ENCODE measurements at places on chromosomes 2 and 18.

- no peak for DNase-seq
These were observed 462.6 kb downstream of the SLC4A3 start for GRCh38 chr2:220090050-220090449.

DNA sequence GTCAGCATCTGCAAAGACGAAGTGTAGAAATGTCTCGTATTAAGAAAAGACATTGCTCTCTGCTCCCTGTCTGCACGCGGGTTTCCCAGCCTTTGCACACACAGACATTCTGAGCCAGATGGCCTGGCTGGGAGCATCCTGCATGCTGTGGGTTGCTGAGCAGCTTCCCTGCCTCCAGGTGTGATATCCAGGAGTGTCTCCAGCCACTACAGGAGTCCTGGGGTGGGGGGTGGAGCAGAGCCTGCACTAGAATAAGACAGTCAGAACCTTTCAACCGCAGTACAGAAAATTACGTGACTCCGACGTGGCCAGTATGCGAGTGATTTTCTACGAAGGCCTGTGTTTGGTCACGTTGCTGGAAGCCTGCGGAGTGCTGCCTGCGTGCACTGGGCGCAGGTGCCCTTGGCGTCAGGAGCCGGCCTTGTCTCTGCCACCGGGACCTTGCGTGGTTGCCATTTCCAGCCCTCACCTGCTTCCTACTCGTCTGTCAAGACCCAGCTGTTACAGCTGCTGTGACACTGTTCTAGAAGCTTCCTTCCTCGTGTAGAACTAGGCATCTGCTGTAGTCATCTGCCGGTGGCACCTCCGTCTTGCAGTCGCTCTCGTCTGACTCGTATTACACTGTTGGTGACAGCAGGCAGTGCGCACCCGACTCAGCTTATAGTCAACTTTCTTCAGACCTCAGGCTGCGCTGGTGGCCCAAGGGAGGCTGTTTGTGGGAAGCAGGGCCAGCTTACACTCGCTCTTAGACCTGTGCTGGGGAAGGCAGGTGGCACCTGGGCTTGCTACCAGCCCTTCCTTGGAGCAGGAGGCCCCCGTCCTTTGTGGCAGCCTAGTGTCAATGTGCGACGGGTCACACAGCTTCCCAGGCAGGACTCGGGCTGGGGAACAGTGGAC lies 11.2 kb downstream of the CTDP1 start:
- DNase-seq = no peak

- no peak for DNase-seq
These were observed 23.2 kb downstream of the SATB2 start for GRCh38 chr2:199434555-199434954.

DNA sequence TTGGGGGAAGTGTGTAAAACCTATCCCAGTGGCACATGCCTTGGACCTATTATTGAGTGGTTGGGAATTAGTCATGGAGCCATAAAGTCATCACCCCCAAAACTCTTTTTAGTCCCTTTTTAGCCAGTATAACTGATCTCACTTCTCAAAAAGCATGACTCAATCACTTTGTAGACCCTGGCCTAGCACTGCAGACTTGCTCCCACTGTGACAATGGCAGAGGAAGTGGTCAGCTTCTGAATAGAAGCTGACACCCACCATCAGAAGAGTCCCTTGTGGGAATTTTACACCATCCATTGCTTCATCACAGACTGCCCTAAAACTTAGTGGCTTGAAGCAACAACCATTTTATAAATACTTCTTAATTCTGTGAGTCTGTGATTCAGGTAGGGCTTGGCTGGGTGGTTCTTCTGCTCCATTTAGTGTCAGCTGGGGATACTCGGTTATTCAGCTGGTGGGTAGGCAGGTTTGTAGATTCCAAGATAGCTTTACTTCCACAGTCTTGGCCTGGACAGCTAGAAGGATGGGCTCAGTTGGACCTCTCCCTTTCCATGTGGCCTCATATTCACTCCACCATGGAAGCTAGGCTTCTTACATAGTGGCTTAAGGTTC lies 10.8 kb upstream of the ITGA6 start:
- DNase-seq = no peak

- DNase-seq = no peak
These were observed 1.4 kb upstream of the CYP1B1 start for GRCh38 chr2:38077431-38077769.

GRCh38 chr18:62518460-62519375 lies 4.1 kb upstream of the ZCCHC2 start:
- DNase-seq = no peak

DNA sequence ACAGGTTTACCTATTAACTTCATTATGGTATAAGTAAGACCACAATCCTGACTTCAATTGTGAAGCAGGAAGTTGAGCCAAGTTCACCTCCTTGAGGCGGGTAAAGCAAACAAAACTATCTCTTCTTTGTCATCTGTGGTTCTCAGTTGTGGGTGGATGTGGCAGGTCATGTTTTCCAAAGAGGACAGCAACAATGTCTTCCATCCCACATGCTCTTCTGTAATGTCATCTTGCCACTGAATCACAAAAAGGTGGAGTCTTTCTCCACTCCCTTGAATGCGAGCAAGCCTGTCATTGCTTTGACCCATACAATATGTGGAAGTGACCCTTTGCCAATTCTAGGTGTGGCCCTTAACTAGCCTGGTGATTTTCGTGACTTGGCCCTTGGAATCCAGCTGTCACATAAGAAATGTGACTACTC lies 98.7 kb downstream of the GRB14 start:
- DNase-seq = no peak

- no peak for DNase-seq
These were observed 137.5 kb downstream of the COMMD1 start for GRCh38 chr2:62042944-62043343.

GRCh38 chr2:215693193-215693998 lies 257.5 kb upstream of the FN1 start:
- DNase-seq = no peak

- peak; percentile 34 for DNase-seq
These were observed 1.1 kb upstream of the BOLL start for GRCh38 chr2:197786010-197786877.

DNA sequence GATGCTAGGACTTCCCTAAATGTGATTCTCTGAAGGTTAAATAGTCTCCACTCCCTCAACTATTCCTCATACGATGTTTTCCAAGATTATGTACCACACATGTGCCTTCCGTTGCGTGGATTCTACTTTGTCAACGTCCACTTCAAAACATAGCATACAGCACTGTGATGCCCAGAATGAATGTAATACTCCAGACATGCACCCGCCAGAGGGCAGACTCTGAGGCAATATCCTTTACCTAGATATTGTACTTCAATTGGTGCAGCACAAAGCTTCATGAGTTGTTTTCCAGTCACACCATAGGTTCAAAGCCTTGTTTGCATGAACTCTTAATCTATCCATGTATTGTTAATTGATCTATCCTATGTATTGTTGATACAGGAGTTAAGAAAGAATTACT lies 201.0 kb upstream of the NABP1 start:
- DNase-seq = no peak

GRCh38 chr2:184566716-184567115 lies 31.6 kb upstream of the ZNF804A start:
- DNase-seq = no peak

DNA sequence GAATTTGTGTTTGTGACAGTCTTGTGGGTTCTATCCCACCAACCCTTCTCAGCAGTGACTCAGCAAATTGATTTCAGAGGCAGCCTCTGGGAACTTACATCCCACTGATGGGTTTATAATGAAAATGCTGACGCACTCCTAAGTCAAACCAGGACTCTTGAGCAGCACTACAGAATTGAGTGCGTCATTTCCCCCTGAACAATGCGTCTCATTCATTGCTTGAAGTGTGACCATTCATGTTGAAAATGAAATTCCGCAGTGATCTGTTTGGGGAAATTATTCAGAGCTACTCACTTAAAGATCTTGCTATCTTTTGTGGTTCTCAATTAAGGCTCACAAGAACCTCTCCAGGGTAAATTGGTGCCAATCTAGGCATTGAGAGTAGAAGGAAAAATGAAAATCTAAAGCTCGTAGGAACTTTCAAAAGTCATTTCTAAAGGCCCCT lies 417.7 kb upstream of the SLC14A2 start:
- DNase-seq = no peak

- DNase-seq = no peak
These were observed 170.4 kb downstream of the KCNE4 start for GRCh38 chr2:223222397-223222796.

DNA sequence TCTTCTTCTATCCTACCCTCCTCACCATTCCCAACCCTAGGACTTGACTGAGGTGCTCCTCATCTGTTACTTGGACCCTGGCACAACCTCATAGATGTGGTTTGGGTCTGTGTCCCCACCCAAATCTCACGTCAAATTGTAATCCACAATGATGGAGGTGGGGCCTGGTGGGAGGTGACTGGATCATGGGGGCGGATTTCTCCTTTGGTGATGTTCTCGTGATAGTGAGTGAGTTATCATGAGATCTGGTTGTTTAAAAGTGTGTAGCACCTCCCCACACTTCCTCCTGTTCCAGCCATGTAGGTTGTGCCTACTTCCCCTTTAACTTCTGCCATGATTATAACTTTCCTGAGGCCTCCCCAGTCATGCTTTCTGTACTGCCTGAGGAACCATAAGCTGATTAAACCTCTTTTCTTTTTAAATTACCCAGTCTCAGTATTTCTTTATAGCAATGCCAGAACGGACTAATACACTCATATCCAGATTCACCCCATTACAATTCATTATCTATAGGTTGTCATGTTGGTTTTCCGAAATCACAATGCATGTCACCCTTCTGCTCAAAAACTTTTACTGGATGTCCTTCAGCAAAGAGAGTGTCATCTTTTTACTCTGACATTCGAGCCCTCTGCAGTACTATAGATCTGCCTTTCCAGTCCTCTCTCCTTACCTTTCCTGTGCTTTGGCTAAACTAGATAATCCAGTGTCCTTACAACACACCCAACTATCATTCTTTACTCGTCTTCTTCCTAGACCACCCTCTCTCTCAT lies 45.7 kb downstream of the APOB start:
- DNase-seq = no peak

DNA sequence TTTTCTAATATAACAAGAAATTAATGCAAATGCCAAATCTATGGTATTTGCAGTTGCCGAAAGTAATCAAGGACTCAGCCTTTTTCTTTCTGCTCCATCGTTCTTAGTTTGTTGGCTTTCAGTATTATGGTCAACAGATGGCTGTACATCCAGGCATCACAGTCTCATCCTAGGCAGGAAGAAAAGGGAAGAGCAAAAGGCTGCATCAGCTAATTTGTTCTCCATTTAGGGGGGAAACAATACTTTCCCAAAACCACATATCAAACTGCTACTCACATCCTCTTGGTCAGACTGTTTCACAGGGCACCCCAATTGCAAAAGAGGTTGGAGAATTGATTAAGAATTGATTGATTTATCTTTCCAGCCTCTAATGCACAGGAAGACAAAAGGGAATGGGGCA lies 89.3 kb downstream of the MDH1 start:
- DNase-seq = no peak

GRCh38 chr2:169448865-169449264 lies 30.4 kb upstream of the BBS5 start:
- DNase-seq = no peak
